Stimulated activated CD8-positive, alpha-beta memory T cell treated with anti-CD3 and anti-CD28 coated beads, Interleukin-2, amount 100 ng/mL, for 1 hour (primary cell): ENCODE measurements at places on chromosomes 6 and 20.

DNA sequence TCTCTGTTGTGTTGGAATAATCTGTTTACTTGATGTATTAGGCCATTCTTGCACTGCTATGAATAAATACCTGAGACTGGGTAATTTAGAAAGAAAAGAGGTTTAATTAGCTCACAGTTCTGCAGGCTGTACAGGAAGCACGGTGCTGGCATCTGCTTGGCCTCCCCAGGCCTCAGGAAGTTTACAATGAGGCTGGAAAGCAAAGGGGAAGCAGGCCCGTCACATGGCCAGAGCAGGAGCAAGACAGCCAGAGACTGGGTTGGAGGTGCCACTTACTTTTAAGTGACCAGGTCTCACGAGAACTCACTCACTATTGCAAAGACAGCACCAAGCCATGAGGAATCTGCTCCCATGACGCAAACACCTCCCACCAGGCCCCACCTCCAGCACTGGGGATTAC lies 50.6 kb upstream of the FUCA2 start:
- no peak for DNase-seq

GRCh38 chr20:46928580-46929132 lies 34.0 kb downstream of the EYA2 start:
- no peak for DNase-seq

- no peak for DNase-seq
Measured at GRCh38 chr6:110277100-110277665, 81.0 kb downstream of the METTL24 start.

DNA sequence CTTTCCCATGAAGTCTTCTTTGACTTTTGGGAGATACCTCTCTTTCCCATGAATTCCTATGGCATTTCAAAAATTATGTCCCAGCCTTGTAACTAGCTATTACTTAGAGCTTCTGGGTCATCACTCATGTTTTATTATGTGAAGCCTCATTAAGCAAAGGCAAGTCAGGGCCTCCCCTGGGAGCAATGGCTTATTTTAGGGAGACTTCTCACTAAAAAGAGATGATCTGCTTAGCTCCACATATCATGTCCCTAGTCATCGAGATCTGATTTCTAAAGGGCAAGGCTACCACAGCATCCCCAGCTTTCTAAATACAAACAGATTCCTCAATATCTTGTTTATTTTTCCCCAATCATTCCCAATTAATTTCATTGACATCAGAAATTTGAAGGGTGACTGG lies 154.0 kb upstream of the MANEA start:
- DNase-seq = no peak

DNA sequence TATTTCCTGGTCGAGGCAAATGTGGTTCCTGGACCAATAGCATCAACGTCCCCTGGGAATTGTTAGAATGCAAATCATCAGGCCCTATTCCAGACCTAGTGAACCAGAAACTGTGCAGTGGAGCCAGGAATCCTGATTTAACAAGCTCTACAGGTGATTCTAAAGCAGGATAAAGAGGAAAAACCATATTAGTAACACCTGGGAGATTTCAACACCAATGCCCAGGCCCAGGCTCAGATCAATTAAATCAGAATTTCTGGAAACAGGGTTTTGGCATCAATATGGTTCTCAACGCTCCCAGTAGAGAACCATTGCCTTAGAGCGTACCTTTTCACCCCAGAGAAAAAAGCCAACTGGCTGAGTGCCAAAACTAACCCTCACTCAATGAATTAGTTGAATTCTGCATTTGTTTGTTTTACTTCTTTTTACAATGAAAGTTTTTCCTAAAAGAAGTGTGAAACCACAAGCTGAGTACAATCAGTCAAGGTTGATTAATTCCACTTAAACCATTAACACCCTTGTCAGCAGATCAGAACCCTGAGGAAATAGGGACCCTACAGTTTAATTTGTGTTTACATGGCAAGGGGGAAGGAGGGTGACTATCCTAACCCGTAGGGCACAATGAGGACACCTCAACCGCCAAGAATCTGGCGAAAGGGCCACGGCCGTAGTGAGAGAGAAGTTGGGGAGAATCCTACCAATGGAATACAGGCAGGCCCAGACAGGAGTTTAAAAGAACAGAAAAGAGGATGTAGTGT lies 34.9 kb upstream of the LOC128125822 start:
- DNase-seq = no peak

- no peak for DNase-seq
Measured at GRCh38 chr6:130900913-130901312, 73.7 kb downstream of the SMLR1 start.
